CD4-positive, alpha-beta T cell treated with Interleukin-15 for 4 hours (primary cell): ENCODE measurements at places on chromosomes 12 and 14.

GRCh38 chr14:61219256-61219655, 61.9 kb downstream of the TMEM30B start:
- DNase-seq = no peak

GRCh38 chr14:23071244-23071920, 14.1 kb upstream of the CDH24 start:
- DNase-seq = peak; percentile 75

GRCh38 chr14:63204407-63205043, at the start of gene RHOJ:
Gene RHOJ (plus strand): TSS chr14:63204443. CDS start chr14:63204870, 427 bp downstream.
- no peak for DNase-seq

GRCh38 chr14:20387576-20387975, 25.7 kb downstream of the TEP1 start:
- no peak for DNase-seq

DNA sequence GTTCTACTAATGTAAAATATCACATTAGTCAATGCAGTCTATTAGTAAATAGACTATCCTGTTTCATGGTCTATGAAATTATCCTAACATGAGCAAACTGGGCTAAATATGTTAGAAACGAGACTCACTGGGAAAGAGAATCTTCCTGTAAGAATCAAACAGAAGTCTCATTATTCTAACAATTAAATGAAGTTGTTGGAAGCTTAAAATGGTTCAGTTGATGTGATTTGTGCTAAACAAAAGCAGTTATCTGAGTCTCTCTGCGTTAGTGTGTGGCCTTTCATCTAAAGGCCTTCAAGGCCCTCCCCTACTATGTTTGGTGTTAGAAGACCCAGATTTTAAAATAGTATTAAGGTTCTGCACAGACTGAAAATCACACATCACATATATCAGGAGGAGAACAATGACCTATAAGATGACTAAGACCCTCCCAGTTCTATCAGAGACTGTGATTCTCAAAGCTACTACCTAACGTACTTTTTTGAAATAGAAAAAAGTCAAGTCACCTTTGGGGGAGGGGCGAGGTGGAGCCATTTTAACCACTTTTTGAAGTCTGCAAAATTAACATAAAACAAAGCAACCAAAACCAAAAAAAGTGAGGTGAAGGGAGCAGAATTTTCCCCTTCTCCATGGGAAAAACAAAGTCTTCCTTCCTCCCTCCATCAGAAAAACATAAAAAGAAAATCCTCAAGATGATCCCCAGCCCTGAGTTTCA, 82.3 kb downstream of the DENND5B start:
- no peak for DNase-seq

- no peak for DNase-seq
These were observed 8.0 kb downstream of the DTX1 start for GRCh38 chr12:113064395-113065125.

DNA sequence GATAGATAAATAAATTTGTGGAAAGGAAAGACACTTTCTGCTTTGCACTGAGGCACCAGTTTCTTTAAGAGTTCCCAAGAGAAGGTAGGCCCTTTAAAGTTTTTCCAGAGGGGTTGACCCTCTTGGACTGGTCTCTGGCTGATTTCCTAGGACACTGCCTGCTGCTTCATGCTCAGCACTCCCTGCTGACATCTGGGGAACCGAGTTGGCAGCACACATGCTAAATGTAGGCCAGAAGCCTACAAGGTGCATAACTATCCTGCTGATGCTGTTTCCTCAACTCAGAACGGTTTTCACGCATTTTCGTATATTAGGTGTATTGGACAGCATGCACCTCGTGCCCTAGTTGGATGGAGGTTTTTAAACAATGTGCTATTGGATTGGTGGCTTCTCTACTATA, 887.2 kb upstream of the SEL1L start:
- no peak for DNase-seq

- DNase-seq = no peak
These were observed 47.8 kb downstream of the SLC41A2 start for GRCh38 chr12:104910196-104910840.

DNA sequence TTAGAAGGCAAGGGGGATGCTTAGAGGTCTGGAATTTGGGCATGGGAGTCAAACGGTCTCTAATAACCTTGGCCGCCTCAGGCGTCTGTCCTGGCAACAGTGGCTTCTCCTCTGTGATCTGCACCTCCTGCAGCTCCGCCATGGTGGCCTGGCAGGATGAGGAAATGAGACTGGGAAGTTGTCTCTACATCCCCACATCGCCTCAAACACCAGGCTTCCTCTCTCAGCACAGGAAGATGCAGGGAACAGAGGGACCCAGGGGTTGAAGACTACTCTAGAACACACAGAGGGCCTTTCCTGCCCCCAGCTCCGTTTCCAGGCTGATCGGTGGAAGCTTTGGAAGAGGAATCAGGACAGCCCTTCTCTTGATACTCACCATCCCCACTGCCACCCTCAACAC, 1.7 kb downstream of the NDRG2 start:
- DNase-seq = no peak

DNA sequence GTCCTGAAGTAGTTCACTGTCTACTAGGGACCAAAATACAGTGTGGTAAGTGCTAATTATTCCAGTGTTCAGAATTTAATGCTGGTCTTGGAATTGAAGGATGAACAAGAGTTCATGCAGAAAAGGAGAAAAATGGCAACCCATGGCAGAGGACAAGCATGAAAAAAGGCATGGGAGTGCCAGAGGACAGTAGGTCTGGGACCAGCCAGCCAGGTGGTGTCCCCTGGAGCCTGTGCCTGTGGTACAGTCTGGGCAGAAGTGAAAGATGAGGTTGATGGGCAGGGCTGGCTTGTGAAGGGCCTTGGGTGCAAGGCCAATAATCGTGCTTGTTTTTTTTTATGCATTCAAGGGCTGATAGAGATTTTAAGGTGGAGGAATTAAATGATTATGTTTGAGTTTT, 21.0 kb downstream of the C12orf75 start:
- DNase-seq = no peak

GRCh38 chr12:102061096-102061559, 663 bp downstream of the WASHC3 start:
- DNase-seq = peak; percentile 30

DNA sequence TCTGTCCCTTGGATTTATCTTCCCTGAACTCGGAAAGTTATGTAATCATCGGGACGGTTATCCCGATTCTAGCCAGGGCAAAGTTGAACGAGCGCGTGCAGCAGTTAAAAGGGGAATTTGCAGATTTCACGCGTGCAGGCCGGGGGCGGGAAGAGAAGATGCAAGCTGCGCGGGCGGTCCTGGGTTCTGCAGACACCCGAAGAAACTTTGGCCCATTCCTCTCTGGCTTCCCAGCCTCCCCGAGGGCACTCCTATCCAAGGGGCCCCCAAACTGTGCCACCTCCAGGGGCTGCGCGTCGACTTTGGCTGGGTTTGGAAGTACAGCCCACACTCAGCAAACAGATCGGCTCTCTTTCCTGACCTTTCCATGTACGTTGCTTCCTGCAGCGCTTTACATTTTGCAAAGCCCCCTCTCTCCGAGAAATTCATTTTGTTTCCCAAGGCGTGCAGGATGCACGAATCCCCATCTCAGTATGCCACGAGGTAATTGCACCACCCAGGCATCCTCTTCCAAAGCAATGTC, 941 bp upstream of the PPP1CC start:
- DNase-seq = no peak

GRCh38 chr12:128699106-128699505, 124.7 kb downstream of the SLC15A4 start:
- DNase-seq = no peak

GRCh38 chr12:50313256-50313931, 30.1 kb upstream of the LIMA1 start:
- DNase-seq = no peak

DNA sequence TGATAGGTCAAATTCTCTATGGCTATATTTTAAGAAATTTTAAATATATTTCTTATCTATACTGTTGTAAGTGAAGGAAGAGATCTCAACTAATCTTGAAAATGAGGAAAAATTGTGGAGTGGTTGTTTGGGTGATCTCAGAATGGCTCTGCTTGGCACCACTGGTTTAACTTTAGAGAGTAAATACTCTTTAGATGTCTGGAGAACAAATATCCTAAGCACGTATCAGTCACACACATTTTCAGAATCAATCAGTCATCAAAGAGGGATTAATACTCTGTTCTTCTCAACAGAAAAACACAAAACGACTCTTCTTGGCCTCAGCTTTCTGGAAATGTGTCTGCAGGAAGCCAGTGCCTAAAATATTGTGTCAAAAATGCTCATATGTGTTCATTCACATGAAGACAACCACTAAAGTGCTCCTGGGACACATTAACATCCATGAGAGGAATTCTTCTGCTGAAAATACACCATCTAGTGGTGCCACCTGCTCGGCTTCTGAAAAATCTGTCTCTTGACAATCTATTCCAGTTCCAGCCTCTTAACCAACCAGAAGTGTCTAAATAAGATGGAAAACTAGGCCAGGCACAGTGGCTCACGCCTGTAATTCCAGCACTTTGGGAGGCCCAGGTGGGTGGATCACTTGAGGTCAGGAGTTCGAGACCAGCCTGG, 81.1 kb upstream of the CCDC198 start:
- DNase-seq = no peak

DNA sequence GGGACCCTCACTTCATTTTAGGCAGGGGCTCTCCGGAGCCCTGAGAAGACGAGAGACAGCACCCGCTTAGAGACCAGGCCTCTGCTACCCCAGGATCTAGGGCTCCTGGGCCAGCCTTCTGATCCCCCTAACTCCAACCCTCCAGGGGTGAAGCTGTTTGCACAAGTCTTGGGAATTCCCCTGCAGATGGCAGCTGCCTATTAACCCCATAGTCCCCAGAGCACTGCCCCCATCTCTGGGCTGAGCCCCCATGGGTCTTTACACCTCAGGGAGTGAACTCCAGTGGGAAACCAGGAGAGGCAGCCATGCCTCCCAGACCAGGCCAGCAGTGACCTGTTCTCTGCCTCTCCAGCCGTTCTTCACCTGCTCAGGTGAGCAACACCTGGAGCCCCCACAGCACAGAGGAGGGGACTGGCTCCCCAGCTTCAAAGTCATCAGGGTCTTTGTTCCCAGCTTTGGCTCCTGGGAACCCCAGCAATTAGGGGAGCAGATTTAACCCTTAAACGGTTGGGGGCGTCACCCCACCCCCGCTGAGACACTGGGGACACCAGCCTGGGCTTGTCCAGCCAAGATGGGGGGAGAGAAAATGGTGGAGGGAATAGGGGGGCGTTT, 2.3 kb downstream of the WNT10B start:
- DNase-seq = no peak
